ENCODE measurements at places on chromosomes 2 and 18. TPM values are rescaled to one million over a fixed set of nuclear protein-coding genes. Genes with fewer than 3 reads are reported as not detected.

Gene ACOXL
- not detected for total RNA-seq

Gene NPHP1
- total RNA-seq = 5.7 TPM

Gene COL5A2
- 28.7 TPM for total RNA-seq

Gene HOXD12
- not detected for total RNA-seq

Gene PCBP1
- total RNA-seq = 142 TPM

Gene MC2R
- not detected for total RNA-seq

Measured in mammary microvascular endothelial cell (primary cell).